ENCODE measurements at places on chromosomes 5 and 9.

DNA sequence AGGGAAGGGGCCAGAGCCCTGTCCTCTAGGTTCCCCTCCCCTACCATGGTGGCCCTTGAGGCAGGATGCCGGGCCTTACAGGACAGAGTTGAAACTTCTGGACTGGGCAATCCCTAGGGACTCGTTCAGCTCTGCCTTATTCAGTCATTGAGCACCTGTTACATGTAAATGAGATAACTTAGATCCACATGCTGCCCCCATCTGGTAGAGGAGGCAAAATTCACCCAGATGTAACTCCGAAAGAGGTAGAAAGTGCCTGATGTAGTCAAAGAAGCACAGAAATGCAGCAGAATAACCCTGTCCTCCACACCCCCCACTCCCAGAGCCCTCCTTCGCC lies 1.5 kb downstream of the GGTA1 start:
- peak; percentile 63 for DNase-seq

GRCh38 chr5:151023047-151023615 lies 2.7 kb downstream of the GPX3 start:
- DNase-seq: no peak

DNA sequence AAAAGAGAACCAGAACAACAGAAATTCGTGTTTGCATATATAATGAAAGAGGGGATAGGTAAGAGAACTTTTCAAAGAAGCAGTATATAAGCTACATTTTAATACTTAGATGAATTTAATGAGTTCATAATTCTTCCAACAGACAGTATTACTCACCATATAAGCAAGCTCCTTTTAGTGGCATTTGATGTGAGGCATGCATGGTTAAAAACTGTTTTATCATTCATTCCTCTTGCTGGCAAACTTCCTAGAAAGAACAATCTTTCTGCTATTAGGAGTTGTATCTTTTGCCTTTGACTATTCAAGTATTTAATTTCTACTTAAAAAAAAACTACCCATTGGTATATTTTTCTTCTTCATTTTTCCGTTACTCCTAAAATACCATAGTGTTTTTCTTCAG lies 65.7 kb upstream of the EIF4EBP3 start:
- no peak for DNase-seq

DNA sequence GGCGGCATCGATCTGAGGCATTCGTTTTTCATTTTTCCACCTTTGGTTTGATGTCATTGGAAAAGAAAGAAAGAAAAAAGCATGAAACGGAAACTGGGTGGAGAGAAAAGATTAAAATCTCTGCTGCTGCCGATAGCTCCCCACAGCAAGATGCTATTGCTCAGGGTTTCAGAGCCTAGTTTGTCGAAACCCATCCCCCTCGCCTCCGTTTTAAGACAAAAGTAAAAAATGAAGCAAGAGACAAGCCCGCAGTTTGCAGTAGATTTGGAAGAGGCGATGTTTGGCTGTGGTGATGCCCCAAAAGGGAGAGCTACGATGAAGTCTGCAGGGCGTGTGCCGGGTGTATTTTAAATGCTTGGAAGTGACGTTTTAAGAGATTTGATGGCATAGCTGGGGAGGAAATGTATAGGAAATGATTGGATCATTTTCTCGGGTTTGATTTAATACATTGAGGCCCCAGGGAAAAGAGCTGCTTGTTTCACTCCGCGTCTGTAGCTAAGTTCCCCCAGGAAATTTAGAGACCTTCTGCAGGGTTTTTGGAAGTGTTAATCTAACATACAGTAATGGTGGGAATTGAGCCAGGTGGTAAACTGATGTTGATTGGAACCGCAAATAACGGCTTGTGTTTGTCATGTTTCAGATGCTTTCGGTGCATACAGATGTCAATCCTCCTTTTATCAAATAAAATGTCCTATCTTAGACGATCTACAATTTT lies 909 bp downstream of the NDFIP1 start:
- DNase-seq: no peak

DNA sequence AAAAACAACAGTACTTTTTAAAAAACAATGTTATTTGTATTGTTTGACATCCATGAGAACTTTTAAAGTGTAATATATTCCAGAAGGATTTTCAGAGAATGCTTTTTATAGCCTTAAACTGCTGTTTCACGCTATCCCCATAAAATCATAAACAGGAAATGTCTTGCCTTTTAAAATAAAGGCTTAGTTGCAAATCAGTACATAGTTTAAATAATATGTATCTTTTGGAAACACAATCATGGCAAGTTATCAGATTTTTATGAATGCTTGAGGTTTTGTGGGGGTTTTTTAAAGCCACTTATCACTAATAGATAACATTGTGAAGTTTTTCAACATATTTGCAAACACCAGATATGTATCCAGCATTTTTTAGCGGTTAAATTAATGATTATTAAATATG lies 37.2 kb upstream of the F2RL2 start:
- DNase-seq: no peak

- no peak for DNase-seq
Measured at GRCh38 chr5:59275510-59276324, 617.8 kb downstream of the PDE4D start.

- DNase-seq: no peak
Measured at GRCh38 chr9:119597499-119597898, 228.3 kb upstream of the BRINP1 start.

DNA sequence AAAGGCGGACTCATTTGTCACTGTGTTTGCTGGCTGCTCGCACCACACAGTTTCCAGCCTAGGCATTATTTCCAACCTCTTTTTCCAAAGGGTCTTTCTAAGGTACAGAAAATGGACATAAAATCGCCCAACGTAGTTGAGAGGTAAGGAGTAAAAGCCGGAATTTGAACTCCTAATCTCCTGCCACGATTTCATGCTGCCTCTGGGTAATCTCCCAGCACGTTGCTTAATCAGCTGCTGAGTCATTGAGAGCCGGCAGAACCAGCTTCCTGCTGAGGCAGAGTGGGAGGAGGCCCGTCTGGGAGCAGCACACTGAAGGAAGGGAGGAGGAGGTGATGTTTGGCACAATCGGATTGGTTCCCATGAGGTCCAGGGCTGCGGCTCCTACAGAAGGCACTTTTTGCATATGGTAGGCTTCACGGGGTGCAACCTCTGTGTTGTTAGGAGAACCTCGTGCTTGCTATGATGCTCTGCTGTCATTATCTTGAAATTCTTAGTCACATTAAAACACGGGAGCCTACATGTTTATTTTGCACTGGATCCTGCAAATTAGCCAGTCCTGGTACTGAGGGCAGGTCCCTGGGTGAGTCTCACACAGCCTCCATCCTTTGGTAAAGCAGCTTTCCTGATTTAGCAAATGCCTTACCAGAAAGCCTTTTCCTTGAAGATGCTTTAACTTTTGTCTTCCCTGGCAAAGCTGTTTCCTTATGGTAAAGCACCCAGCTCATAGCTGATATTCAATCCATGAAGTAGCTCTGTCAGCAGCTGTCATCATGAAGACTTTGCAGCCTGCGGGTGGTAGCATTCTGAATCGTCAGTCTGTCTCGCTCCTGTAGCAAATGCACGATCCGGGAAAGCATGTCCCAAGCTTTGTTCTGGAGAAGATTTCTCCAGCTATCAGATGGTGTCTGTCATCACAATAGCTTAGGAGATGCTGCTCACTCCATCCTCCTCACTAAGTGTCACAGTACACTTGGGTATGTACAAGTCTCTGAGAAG lies 191.6 kb upstream of the MSX2 start:
- peak; percentile 86 for DNase-seq

- no peak for DNase-seq
Measured at GRCh38 chr9:100277166-100277979, 75.4 kb downstream of the TEX10 start.

DNA sequence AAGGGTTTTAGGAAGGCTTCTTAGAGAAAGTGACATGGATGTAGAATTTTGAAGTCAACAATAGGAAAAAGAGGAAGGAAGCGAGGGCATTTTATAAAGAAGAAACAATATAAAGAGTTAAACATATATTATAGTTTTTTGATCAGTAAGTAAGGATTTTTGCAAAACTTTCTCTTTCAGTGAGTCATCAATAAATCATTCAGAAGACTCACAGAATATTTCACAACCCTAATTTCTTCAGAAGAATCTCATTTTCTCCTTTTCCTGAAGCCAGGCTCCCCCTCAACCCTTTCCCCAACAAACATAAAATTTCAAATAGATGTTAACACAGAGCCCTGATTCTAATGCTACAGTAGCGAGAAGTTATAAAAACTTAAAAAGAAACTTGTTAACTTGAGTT lies 4.3 kb upstream of the COX7C start:
- no peak for DNase-seq

DNA sequence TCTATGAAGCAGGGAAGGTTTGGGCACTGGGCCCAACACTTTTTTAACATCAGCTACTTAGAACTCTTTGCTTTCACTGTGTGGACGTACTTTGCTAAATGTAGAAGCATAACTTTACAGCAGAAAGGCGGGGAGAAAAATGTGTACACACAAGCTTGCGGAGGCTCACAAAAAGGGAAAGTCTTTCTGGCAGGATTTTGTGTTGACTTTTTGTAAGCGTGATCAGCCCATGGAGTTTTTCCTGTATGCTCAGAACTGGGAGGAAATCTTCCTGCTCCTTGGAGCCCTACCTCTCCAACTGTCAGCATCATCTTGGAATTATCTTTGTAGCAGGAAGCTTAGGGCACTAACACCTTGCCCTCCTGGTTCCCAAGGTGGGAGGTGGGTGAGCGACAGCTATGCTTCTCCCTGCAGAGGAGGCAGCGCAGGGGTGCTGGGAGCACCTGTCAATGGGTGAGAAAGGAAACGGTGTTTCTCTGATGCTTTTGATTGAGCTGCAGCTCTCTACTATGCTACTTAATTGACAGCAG lies 321.9 kb downstream of the GADD45G start:
- DNase-seq: no peak

GRCh38 chr5:151015974-151016587 lies 4.3 kb upstream of the GPX3 start:
- DNase-seq: no peak

DNA sequence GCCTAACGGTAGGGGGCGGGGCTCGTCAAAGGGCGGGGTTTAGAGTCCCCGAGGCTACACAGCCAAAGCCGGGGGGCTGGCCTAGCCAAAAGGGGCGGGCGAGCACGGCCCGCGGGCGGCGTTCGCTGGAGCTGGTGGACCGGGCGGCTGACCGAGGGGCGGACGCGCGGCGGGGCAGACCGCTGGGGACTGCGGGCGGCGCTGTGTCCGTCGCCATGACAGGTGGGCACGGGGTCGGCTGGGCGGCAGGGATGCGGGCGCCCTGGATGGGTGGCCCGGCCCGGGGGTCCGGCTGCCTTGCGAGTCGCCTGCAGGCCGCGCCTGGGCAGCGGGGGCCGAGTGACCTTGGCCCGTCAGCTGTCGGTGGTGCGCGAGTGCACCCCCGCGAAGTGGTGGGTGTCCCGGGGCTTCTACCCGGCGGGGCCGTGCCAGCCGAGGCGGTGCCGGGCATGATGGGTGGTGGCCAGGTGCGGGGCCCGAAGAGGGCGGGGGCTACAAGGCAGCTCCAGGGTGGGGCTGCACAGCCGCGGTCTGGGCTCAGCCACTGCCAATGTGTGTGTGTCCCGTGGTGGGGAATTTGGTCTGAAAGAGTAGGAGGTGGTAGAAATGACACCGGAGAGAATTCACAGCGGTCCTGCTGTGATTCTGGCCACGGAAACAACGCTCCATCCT lies at the start of gene CARD19:
TSS of gene CARD19 (plus strand) at position 87 of the 672 bp plus-strand sequence. CDS start at position 216, 129 bp downstream.
- DNase-seq: no peak

- no peak for DNase-seq
Measured at GRCh38 chr5:134345996-134346395, 21.0 kb downstream of the CDKL3 start.

DNA sequence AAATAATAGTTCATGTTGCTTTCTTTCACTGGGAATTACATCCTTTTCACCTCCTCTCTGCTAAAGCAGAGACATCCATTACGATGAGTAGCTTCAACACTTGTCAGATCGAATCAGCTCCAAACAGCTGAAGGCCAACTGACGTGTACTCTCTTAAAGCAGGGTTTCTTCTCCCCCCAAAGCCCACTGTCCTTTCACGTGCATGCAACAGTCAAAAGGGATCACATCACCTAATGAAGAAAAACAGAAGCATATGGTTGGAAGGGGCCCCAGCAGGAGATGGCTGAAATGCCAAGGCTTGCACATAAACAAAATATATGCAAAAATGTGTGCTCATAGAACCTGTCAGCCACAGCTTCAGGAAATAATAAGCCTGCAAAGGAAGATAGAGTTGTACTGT lies 421.6 kb downstream of the ANXA1 start:
- DNase-seq: no peak

DNA sequence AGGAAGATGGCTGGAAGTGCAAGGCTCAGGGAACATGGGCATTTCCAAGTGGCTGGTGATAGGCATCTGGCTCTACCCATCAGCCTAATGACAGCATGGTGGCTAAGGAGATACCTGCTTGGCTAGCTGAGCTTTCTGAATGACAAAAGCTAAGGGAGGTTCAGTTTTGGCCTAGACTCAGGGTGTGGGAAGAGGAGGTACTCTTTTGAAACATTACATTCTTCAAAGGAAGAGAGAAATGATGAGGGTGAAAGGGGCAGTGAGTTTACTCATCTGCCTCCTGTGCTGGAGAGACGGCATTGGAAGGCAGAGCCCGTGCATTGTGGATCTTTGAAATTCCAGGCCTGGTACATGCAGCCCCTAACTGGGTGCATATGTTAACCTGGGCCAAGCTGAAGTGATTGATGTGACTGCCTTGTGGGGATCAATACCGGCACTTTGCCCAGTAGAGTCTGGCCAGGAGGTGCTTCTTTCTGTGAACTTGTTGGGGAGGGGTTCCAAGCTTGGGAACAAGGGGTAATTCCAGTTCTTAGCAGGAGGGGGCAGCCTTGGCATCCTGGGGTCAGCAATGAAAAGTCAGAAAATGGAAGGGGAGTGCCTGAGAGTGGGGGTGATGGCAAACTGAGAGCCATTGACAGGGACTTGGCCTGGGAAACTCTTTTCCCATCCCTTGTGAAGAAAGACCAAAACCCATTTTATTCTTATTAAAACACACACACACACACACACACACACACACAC lies 108.6 kb downstream of the ACER2 start:
- no peak for DNase-seq

GRCh38 chr5:98942847-98943246 lies 14.0 kb upstream of the CHD1 start:
- peak; percentile 44 for DNase-seq

GRCh38 chr9:89812556-89813181 lies 207.9 kb downstream of the GADD45G start:
- DNase-seq: no peak

DNA sequence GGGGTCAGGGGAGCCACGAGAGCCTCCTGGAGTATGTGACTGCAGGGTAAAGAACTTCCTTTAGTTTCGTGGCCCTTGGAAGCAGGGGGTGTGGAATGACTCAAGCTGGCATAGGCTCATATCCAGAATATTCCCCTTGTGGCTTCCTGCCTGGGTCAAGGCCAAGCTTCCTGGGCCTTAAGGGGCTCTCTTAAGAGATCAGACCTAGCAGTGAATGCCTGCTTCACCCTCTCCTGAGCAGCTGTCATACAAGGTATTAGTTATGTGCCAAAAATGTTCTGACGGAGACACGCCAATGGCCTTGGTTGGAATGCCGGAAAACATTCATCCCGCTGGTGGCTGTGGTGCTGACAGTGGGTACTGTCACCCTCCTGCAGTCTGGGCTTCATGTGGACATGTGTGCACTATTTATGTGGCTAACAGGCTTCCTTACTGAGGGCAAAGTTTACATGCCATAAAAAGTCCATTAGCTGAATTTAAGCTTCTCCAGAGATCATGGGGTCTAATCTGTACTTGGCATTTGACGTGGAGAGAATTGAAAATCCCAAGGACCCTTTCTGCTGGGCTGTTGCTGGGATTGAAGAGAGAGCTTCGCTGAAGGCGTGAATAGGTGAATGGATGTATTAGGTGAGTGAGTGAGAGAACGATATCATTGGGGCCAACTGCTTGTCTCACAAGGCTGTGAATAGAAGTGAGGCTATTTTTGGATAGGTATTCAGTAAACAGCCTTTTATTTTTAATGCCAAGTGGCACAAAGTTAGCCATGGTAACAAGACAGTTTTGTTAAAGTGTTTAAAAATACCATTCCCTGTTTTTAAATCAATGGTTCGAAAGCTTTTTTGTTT lies 156.8 kb downstream of the MACROH2A1 start:
- no peak for DNase-seq
